Activated T-helper 9 cell treated with anti-CD3 and anti-CD28 coated beads, Interleukin-2, amount 50 U/mL, for 16 hours (primary cell): ENCODE measurements at places on chromosomes 6 and 20.

DNA sequence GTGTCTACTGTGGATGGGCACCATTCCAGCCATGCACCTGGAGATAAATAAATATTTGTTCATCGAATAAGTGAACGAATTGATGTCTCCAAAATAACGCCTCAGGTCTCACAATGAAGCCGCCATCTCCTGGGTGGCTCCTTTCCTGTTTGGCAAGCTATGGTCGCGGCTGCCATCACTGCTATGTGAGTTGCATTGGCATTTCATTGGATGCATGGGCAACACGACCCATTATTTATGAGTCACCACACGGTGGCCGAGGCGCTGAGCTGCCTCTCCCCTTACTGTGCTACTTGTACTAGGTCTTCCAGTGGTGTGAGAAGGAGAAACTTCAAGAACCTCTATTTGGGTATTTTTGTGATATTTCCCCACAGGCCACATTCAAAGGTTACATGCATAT lies 21.3 kb upstream of the PDE10A start:
- no peak for DNase-seq

GRCh38 chr6:110545081-110545872 lies 68.9 kb upstream of the SLC22A16 start:
- no peak for DNase-seq

DNA sequence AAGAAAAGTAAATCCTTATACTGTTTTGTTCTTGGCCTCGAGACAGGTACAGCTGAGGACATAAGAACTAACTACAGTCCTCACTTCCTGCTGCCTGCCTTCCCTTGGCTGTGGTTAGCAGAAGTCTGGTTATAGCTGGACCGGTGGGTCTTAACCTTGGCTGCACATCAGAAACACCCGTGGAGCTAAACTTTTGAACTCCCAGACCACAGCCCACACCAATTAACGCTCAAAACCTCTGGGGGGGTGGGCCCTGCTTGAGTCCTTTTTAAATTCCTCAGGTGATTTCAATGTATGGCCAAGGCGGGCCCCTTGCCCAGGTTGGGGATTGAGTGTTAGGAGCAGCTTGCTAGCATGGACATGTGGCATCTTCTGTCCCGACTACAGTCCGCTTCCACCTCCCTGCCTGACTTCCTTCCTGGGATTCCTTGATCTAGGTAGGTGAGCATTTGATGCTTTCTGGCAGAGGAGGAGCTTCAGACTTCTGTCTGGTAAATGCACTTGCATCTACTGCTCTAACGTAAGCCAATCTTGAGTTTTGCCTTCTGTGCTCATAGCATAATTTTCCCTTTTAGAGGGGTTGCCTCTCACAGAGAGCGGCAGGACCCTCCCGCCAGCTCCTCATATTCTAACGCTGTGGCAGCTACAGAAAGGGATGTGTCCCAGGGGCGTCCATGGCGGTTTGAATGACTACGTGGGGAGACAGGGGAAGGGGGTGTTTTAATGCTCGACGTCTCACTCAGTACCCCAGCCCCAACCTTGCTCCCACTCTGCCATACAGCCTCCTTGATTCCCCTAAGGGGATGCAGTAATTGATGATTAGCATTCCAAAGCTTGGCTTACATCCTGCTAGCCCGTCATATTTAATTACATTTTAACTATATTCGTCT lies 390.1 kb downstream of the ZFAND3 start:
- DNase-seq: no peak

DNA sequence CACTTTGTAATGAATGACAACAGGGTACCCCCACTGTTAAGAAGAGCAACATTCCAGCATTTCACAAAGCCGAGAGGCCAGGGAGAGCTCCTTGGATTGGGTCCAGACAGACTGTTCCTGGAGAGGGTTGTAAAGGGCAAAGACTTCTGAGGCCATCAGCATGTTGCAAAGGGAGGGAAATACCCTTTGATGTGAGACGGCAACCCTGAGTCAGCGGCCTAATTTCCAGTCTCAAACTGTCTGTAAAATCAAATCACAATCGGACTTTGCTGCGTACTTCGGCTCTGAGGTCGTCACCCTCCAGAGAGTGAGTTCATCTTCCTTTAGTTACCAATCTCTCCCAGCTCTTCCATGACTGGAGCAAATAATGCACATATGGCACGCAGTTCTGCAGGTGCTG lies 101.0 kb upstream of the DTNBP1 start:
- no peak for DNase-seq

GRCh38 chr20:19673575-19673974 lies 84.5 kb upstream of the RIN2 start:
- DNase-seq: no peak

DNA sequence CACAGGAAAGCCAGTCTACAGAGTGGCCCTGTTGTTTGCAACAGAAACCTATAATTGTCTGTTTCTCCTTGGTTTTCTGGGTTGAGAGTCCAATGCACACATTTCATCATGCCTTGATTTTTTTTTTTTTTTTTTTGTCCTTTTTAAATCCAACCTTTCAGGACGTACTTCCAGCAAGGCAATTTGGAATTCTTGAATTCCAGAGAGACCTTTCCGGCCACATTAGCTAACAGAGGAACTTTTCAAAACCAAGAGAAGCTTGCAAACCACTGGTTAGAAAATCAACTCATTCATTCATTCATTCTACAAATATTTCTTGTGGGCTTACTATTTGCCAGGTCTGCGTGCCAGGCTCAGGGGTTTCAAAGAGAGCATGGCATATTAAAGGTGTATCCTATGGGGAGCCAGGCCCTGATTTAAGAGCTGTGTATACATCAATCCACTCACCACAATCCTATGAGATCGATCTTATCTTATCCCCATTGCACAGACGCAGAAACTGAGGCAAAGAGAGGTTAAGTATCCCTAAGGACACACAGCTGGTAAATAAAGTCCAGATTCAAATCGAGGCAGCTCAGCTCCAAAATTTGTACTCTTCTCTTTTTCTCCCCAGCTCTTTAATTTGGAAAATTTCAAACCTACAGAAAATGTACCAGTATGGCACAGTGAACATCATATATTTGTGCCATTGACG lies 43.0 kb downstream of the EYA2 start:
- DNase-seq: no peak

DNA sequence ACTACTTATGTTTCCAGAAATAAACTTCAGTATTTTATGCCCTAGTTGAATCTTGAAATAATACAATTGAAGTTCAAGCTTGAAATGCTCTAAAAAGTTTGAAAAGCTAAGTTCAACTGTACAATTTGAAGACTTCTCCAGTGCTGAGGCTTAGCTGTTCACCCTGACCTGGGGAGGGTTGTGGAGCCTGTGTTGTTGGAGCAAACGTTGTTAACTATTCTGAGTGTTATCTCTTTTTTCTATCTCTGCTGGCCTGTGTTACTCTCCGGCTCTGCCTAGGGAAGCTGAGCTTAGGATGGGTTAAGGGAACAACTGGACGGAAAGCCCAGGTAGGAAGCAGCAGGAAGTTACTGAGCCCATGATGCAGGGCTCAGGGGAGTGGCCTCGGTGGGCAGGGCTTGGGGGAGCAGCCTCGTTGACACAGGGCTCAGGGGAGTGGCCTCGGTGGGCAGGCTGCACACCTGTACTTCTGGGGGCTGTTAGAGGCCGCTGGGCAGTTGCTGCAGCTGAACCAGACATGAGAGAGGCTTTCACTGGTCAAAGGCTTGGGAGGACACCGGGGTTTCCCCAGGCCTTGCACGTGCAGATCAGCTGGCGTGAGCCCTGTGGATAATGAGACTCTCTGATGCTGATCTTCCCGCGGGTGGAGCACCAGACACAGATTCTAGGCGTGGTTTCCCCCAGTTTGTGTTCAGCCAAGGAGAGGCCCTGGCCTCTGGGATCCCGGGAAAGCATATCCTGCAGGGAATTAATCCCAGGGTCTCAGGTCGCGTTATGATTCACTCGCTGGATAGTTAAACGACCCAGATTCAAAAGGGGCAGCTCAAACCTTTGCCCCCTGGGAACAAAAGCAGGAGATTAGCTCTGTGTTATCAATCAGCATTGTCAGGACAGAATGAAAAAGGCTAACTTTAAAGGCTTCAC lies 58.9 kb downstream of the ERMARD start:
- no peak for DNase-seq

- DNase-seq: no peak
Measured at GRCh38 chr6:93104195-93104817, 315.1 kb downstream of the EPHA7 start.

DNA sequence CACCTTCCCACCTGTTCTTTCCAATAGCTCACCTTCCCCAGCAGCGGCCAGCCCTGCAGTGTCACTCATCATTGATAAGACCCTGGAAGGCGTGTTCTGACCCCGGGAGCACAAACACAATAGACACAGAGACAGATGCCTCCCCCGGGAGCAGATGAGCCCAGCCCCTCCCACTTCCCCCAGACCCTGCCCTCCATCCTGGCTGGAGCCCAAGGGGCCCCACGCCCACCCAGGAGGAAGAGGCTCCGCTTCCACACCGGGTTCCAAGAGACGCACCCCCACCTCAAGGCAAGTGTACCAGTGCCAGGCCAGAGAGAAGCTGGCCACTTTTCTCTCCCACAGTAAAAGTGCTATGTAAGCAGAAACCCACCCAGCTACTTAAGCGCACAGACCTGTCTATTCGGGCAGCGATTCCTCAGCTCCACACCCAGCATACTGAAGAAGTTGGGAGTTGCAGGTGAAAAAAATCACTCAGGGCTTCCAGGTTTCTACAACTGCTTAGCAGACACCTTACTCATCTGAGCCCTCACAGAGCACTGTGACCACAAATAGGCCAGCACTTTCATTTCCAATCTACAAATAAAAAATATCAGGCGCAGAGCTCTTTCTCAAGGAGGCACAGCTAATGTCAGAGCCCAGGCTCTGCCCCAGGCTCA lies 93.4 kb upstream of the NXT1 start:
- no peak for DNase-seq

DNA sequence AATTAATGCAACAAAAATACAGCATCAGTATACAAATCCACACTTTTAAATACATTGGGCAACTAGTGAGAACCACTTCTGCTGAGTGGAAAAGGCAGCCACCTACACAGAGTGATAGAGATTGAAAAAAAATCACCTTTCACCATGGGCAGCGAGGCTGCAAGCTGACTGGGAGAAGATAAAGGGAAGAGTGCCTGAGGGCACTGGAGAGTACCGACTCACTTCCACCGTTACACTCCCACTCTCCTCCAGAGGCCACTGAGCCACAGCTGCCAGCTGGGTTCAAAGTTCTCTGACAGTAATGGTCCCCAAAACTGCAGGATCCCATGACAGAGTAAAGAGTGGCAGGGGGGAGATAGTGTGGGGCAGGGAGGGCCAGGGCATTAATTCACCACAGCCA lies 24.1 kb downstream of the PXT1 start:
- no peak for DNase-seq

GRCh38 chr6:10382322-10382721 lies 32.6 kb downstream of the TFAP2A start:
- no peak for DNase-seq

- no peak for DNase-seq
Measured at GRCh38 chr6:4888841-4889240, 112.6 kb downstream of the CDYL start.

- no peak for DNase-seq
Measured at GRCh38 chr20:7883309-7883708, 56.9 kb downstream of the HAO1 start.

DNA sequence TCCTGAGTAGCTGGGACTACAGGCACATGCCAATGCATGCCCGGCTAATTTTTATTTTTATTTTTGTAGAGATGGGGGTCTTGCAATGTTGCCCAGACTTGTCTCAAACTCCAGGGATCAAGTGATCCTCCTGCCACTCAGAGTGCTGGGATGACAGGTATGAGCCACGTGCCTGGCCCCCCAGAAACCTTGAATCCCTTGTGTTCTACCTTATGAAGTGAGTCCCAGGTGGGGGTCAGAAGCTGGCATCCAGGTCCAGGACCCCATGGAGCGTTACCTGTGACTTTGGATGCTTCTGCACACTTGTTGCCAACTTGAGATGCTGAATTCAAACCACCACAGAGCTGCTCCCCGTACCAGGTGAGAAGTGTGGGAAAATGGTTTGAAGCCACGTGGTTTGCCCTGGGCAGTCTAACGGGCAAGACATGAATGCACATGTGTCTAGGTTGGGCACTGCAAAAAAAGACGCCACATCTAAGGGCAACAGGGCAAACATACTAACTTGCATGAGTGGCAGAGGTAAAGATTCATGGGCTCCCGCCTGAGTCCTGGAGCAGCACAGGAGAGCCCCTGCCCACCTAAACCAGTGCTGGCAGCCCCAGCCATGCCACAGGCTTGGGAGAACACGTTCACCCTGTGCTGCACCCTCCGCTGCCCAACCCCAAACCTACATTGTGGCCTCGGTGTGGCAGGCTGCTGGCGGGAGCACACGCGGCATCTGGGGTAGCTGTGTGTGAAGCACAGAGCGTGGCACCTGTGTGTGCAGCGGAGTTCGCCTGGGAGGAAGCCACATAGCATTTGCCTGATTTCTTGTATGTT lies 101.2 kb downstream of the JPH2 start:
- DNase-seq: no peak

DNA sequence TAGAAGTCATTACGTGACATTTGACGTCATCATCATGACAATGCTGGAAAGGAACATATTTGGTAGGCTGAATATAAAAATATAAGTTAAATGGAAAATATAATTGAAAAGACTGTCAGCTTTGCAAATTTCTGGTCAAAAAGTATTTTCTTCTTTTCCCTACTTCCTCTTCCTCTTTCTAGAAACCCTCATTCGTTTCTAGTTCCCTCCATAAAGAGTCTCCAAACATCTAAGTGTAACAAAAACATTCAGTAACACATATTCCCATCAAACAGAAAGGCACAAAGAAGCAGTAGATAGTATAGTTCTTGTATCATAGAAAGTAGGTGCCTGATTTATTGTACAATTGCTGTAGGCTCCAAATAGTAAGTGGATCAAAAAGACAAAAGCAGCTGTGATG lies 150.8 kb upstream of the FAM83B start:
- no peak for DNase-seq

- no peak for DNase-seq
Measured at GRCh38 chr6:47267301-47267700, 42.4 kb downstream of the TNFRSF21 start.

DNA sequence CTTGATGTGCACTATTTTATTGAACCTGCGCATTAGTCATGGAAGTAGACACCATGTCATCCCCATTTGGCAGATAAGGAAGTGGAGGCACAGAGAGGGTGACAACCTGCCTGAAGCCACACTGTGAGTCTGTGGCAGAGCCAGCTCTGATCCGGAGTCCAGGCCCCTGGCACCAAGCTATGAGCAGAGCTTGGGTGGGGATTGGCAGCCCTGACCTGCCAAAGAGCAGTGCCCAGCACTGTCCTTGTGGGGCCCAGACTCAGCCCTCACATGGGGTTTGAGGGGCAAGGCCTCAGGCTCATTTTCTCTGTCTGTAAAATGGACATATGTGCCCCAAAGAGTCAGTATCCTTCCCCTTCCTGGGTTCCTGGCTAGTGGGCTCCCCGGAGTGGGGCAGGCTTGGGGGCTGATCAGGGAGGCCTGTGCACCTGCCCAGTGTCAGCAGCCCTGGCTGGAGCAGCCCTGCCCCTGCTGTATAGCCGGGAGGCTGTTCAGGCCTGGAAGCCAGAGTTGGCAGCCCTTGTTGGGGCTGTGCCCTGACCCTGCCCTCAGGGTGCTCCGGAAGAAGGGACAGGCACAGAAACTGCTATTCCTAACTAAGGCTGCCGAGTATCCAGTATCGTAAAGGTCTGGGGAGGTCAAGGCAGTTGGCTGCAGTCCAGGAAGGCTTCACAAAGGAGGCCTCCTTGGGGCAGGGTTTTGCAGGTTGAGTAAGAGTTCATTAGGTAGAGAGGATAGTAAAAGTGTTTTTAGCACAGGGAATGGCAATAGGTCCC lies 38.7 kb downstream of the TGM2 start:
- DNase-seq: no peak
